ENCODE measurements at places on chromosomes 16 and 17. TPM values are rescaled to one million over a fixed set of nuclear protein-coding genes. Genes with fewer than 3 reads are reported as not detected.

Gene CMTM2
- 0.30 TPM for total RNA-seq

Gene BAIAP3
- 0.21 TPM for total RNA-seq

Gene TSPOAP1
- 21.9 TPM for total RNA-seq

Gene TENT4B
- 15.9 TPM for total RNA-seq

Gene KRT9
- total RNA-seq, result not detected

Gene RPTOR
- total RNA-seq, result 59.9 TPM

Gene COA3
- 51.2 TPM for total RNA-seq

Gene PTX4
- total RNA-seq, result not detected

Gene PCTP
- 8.8 TPM for total RNA-seq

Gene SPATA20
- total RNA-seq, result 30.5 TPM

Gene DYNLL2
- total RNA-seq, result 33.3 TPM

All from activated T-helper 2 cell treated with anti-CD3 and anti-CD28 coated beads, Interferon-gamma antibody, Interleukin-2, Interleukin-4, amounts not matched to agents 10 μg/mL and 5 μg/mL and 100 μg/mL, durations not matched to agents 14 hours and 24 hours and 36 hours (primary cell).